ENCODE measurements at places on chromosomes 6 and 20.

DNA sequence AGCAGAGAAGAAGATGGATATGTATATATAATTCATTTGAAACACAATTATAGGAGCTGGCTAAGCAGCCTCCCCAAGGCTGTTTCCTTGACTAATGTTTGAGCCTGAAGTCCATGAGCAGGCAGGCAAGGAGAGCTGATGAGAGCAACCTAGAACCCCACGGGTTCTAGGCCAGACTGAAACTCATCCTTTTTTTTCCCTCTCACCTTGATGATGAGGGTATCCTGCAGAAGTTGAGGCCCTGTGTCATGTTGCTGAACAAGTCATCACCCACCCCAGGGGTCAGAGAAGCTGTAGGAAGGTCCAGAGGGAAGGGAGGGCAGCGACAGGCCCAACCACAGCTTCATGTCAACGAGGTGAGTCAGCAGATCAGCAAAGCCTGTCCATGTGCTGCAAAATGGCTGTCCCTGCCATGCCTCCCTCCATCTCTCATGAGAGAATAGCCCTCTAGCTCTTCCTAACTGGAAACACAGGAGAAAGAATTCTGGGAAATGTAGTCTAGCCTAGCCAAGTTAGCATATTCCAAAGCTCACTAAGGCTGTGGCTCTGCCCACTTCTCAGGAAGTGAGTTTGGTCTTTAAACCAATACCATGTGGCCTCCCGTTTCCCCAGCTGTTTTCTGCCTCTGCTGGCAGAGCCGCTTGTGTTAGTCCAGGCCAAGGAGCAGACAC lies 91.3 kb upstream of the DTNBP1 start:
- DNase-seq = no peak

DNA sequence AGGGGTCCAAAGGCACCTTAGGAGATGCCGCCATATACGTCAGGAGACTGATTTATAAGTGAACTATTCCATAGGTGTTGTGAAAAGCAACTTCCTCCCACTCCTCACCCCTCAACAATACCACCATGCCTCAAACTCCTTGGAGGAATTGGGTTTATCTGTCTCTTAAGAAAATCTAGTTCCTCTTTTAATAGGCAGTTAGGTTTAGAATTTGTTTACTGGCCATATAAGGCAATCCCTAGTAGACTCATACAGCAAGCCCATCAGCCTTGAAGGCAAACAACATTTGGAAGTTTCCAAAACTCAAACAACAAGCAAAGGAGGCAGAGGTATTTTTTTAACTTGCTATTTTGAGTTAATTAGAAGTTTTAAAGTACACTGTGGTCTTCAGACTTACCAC lies 66.1 kb downstream of the PRND start:
- DNase-seq = no peak

DNA sequence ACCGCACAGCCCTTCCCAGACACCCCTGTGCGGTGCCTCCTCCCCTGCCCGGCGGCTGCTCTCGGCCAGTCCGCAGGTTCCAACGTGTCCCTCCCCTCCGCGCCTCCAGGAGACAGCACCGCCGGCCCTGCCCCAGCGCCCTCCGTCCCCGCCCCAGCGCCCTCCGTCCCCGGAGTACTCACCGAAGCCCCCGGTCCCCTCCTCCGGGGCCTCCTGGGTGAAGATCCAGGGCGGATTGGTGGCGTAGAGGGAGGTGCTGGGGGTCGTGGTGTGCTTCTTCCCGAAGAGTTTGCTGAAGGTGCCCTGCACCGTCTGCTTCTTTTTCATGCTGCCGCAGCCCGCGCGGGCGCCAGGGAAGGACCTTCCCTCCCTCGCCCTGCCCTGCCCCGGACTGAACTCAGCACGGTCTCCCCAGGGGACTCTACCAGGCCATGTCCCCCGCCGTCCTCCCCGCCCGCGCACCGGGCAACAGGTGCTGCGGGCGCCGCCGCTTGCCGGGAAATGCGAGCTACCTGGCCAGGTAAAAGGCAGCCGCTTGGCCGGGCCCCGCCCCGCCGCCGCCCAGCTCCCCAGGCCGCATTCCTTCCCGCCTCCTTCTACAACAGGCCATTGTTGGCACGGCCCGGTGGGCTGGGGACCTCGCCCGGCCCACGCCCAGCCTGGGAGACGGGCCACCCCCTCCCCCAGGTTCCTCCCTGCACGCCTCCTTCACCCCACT lies at the start of gene C6orf132:
Gene C6orf132 (minus strand): TSS at position 503 of the 718 bp plus-strand sequence. CDS start 176 bp downstream, at position 327.
- no peak for DNase-seq

DNA sequence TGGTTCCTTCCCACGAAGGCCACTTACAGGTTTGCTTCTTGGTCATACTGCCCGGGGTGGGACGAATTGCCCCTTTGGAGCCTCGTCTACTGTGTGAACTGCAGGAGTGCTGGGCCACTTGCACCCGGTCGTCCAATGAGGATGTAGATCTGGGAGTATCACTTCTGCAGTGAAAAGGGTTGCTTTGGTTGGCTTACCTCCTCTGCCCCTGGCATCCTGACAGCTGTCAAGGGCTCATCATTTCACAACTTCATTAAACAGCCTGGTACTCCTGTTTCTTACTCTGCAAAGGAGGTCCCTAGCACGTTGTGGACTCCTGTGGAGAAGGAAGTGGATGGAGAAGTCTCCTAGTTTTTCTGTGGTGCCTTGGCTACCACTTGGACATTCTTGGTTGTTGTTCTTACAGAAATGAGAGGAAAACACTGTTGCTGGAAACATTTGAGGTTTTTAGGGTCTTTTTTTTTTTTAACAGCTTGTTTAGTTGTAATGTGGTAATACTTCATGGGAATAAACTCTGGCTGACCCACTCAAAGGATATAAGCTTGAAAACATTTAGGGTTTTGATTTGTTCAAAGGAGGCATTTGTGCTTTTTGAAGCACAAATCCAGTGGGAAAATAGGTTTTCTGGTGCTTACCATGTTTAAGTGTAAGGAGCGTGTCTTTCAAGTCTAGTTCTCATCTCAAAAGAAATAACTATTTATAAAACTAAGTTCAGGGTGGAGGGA lies 60.7 kb downstream of the AKAP12 start:
- no peak for DNase-seq

- no peak for DNase-seq
Observed at GRCh38 chr6:62465206-62465605, 179.2 kb upstream of the KHDRBS2 start.

DNA sequence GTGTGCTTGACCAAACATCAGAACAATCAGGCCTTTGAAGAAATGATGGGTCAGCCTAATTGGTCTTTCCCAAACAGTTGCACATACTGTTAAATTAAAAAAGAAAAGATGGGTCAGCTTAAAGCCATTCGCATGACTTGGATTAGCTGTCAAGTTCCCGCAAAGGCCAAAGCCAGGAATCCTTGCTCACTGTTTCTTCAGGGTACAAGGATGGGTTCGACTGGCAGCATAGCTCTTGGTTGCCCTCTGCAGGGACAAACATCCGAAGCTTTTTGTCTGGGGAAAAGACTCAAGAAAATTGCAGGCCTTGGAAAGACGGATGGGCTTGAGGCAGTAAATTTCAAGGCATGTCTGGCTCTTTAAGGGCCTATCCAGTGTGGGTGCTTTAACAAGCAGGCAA lies 168.0 kb downstream of the HDGFL1 start:
- DNase-seq = no peak

GRCh38 chr20:9442858-9443257 lies 71.5 kb upstream of the LAMP5 start:
- DNase-seq = no peak

GRCh38 chr6:129448965-129449364 lies 261.0 kb downstream of the ARHGAP18 start:
- no peak for DNase-seq

DNA sequence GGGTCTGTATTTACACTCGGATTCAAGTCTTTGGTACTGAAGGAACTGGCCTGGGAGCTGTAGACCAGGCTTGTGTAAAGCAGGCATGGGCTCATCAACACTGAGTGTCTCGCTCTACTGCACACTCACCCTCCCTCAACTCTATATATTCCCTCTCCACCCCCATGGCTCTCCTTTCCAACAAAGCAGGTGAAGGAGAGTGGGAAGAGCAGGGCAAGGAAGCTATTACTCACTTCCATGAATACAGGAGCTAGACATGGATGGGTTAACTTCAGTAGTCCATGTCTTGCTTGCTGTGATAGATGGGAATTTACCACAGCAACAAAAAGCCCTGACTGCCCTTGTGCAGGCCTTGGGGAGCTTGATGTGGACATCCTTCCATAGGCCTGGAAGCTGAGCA lies 20.7 kb upstream of the SLC2A12 start:
- DNase-seq = no peak

DNA sequence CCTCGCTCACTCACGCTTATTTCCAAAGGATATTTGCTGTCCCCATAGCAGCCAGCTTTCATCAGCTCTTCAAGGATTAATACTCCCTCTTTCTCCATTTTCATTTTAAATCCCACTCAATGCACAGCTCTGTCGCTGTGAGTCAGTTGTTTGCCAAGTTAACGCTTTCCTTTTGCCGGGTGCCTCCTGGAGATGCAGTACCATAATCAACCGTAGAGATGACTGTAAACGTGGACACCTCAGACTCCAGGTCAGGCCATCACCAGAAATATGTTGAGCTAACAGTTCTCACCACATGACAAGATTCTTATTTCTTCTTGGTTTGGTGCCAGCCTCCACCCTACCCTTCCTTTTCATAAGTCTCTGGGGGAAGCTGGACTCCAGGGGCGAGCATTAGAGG lies 66.6 kb upstream of the TAB2 start:
- DNase-seq = no peak

DNA sequence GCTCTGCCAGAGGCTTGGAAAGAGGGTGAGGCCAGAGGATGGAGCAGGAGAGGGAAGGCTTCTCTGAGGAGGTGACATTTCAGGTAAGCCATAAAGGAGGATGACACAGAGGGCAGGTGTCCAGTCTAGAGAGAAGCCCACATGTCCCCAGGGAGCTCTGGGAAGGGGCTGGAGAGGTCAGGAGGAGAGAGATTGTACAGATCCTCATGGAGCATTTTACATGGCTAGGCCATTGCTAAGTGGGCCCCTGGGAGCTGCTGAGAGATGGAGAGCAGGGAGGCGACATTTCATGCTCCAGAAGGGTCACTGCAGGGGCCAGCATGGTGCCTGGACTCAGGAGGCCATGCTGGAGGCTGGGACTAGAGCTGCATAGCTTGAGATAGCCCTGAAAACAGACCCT lies 124.5 kb downstream of the TOX2 start:
- no peak for DNase-seq

- DNase-seq = no peak
Observed at GRCh38 chr20:11158589-11158988, 484.8 kb upstream of the JAG1 start.

- DNase-seq = no peak
Observed at GRCh38 chr6:17497535-17498095, 102.5 kb upstream of the FAM8A1 start.

GRCh38 chr6:52839124-52840055 lies 1.2 kb downstream of the GSTA5 start:
- no peak for DNase-seq

DNA sequence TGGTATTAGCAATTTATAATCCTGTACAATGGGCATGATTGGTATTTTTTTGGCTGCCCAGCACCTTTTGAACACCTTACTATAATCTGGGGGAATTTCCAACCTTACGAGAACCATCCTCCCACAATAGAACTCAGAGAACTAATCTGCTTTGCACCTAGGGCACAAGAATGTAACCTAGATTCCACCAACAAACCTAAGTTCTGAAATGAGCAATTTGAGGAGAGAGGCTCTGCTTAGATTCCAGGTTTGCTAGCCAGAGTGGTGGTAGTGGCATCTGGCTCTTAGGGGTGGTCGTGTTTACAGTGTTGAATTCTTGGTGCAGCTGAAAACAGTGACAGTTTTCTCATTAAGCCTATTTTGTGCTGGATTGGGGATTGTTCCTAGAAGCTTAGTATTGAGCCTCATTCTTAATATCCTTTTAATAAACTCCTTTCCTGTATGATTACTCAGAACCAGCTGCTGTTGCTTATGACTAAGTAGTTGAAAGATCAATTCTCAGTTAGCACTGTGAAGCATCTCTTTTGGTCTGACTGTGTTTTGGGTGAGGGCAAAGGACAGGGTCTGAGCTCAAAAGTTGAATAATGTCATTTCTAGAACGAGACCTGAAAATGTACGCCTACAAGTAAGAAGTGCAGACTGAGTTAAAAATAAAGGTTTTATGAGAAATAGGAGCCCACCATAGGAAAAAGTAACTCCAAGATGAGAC lies 385.6 kb downstream of the CDKAL1 start:
- DNase-seq = no peak

DNA sequence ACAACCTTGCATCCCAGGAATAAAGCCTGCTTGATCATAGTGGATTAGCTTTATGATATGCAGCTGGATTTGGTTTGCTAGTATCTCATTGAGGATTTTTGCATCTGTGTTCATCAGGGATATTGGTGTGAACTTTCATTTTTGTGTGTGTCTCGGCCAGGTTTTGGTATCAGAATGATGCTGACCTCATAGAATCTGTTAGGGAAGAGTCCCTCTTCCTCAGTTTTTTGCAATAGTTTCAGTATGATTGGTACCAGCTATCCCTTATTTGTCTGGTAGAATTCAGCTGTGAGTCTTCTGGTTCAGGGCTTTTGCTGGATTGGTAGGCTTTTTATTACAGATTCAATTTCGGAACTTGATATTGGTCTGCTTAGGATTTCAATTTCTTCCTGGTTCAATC lies 132.5 kb downstream of the ZFAND3 start:
- DNase-seq = no peak

- no peak for DNase-seq
Observed at GRCh38 chr6:159819932-159820640, 20.0 kb downstream of the PNLDC1 start.

DNA sequence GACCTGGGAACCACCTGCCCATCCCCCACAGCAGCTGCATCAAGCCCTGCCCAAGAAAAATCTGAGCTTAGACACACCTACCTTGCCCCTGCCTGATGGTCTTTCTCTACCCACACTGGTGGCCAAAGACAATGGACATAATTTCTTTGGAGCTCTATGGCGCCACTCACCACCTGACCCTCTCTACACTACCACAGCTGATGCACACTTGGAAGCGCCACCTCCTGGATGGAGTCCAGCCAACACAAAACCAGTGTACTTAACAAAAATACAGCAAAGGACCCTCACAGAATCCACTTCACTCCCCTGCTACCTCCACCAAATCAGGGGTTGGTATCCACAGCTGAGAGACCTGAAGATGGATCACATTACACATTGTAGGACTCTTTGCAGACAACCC lies 39.7 kb upstream of the CLVS2 start:
- DNase-seq = no peak

GRCh38 chr6:100464162-100464851 lies 414 bp downstream of the SIM1 start:
- no peak for DNase-seq

DNA sequence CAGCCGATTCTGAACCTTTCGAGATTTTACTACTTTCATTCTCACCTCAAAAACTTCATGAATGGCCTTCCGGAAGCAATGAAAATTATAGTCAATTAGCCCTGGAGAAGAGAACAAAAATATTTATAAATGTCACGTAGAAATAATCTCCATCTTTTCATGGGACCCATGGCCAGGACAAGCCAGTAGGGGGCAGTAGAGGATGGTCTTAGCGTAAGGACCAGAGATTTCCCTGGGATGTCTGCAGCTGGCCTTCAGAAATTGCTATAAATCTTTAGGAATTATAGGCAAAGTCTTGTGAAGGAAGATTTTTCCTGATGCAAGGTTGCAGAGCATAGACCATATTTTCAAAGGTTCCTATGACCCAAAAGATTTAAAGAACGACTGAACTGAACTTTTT lies 15.6 kb upstream of the UBE2J1 start:
- no peak for DNase-seq

All from skeletal muscle cell (primary cell).